Naive B cell (primary cell): ENCODE measurements at places on chromosomes 4 and X. TPM values are rescaled to one million over a fixed set of nuclear protein-coding genes. Genes with fewer than 3 reads are reported as not detected.

The EGFL6 gene
- polyA plus RNA-seq: not detected

DNA sequence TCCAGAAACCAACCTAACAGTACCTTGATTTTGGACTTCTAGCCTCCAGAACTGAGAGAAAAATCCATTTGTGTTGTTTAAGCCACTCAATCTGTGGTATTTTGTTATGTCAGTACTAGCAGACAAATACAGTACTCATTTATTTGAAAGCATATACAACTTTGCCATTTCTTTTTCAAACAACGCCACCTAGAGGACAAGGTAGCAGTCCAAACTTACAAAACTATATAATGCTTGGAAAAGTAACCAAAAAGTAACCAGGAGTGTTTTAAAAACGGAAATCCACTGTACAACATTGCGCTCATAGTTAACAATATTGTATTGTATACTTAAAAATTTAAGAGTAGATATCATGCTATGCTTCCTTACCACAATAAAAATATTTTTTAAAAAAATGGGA is 37.0 kb upstream of the FGF13 start:
- H3K27me3 ChIP-seq: no peaks in the 10 kb centered on the region
- no peak overlapping the region for H3K27ac ChIP-seq
- no peak for DNase-seq
- no peak overlapping the region for H3K4me3 ChIP-seq
- no peaks in the 10 kb centered on the region for H3K4me1 ChIP-seq

- no peaks in the 10 kb centered on the region for H3K36me3 ChIP-seq
- no peaks in the 10 kb centered on the region for H3K27me3 ChIP-seq
- no peak overlapping the region for H3K4me3 ChIP-seq
- no peaks in the 10 kb centered on the region for H3K4me1 ChIP-seq
- no peak overlapping the region for H3K27ac ChIP-seq
- DNase-seq: no peak
Observed at GRCh38 chr4:116323606-116324005, 761.8 kb downstream of the TRAM1L1 start.

GRCh38 chr4:93809773-93810172 is 18.8 kb upstream of the ATOH1 start:
- no peaks in the 10 kb centered on the region for H3K36me3 ChIP-seq
- H3K4me1 ChIP-seq: no peaks in the 10 kb centered on the region
- H3K27ac ChIP-seq: no peak overlapping the region
- H3K27me3 ChIP-seq: no peaks in the 10 kb centered on the region
- no peak for DNase-seq

- H3K27ac ChIP-seq: no peak overlapping the region
- H3K4me1 ChIP-seq: no peaks in the 10 kb centered on the region
- H3K4me3 ChIP-seq: no peak overlapping the region
Observed at GRCh38 chr4:36274158-36274557, 7.3 kb upstream of the DTHD1 start.

GRCh38 chrX:14922437-14922836 is 49.2 kb downstream of the MOSPD2 start:
- H3K27ac ChIP-seq: no peak overlapping the region
- no peak overlapping the region for H3K4me3 ChIP-seq
- no peaks in the 10 kb centered on the region for H3K27me3 ChIP-seq
- H3K36me3 ChIP-seq: peaks cover 7% of the 10 kb centered on the region
- H3K4me1 ChIP-seq: no peaks in the 10 kb centered on the region
